T-helper 2 cell (primary cell): ENCODE measurements at places on chromosomes 2 and 18.

GRCh38 chr2:167827352-167828097 lies 419.9 kb downstream of the STK39 start:
- DNase-seq, result no peak

DNA sequence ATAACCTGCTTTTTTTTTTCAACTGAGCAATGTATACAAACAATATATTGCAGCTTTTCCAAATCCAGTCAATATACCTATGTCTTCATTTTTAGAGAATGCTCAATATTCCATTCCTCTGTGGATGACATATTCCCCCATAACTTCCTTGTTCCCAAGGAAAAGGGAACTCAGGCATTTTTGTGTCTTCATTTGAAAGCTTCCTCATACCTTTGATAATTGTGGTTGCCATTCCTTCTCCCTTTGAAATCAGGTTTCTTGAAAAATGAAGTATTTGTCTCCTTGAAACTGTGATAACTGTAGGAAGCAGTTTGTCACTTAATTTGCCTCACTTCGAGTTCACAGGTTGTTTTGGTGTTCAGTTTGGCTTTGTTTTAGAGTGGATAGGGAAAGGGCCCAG lies 13.5 kb downstream of the ELAC1 start:
- no peak for DNase-seq

DNA sequence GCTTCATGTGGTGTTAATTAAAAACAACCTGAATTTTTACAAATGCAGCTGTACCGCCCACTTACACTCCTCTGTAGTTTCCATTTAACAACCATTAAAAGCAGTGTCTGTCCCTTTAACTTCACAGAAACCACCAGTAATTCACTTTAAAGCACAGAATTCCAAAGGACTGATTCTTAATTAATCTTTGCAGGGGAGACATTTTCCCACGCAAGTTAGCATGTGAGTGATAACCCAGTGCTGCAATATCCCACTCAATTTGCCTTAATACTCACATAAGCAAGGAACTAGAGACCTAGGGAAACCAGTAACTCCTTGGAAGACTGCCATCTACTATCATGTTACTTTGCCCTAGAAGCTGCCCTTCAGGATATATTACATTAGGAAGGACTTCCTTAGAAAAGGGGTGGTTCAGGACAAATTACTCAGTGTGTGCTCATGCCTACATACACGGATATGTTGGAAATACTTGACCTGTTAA lies 102.3 kb downstream of the OSR1 start:
- DNase-seq, result no peak

GRCh38 chr2:217297096-217297495 lies 437.2 kb upstream of the TNP1 start:
- DNase-seq, result no peak

GRCh38 chr2:20232837-20233207 lies 7.9 kb upstream of the SDC1 start:
- DNase-seq, result no peak

DNA sequence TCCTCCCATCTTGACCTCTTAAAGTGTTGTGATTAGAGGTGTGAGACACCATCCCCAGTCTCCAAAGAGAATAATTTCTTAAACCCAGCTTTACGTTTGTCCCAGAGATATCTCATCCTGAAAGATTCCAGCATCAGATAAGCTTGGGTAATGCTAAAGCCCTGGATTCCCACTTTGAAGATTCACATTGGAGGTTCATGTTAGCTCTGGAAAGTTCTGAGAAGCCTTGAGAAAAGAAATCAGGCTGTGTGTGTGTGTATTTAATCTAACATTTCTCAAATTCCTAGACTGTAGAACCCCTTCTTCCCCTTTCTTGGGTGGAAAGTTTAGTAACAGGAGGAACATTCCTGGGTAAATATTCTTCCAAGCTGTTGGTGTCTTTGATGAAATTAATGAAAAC lies 18.0 kb downstream of the ZNF532 start:
- DNase-seq, result no peak

- no peak for DNase-seq
Observed at GRCh38 chr2:191501561-191502168, 176.3 kb upstream of the NABP1 start.

- no peak for DNase-seq
Observed at GRCh38 chr18:31920277-31920676, 22.7 kb downstream of the TRAPPC8 start.

- peak; percentile 60 for DNase-seq
Observed at GRCh38 chr2:240997856-240998705, at the start of gene SNED1. TSS of gene SNED1 (plus strand) at chr2:240998618. CDS start at chr2:240998838, 220 bp downstream.

- DNase-seq, result no peak
Observed at GRCh38 chr2:183081911-183082310, 3.4 kb downstream of the DUSP19 start.

GRCh38 chr2:66174491-66174890 lies 260.4 kb upstream of the MEIS1 start:
- no peak for DNase-seq

DNA sequence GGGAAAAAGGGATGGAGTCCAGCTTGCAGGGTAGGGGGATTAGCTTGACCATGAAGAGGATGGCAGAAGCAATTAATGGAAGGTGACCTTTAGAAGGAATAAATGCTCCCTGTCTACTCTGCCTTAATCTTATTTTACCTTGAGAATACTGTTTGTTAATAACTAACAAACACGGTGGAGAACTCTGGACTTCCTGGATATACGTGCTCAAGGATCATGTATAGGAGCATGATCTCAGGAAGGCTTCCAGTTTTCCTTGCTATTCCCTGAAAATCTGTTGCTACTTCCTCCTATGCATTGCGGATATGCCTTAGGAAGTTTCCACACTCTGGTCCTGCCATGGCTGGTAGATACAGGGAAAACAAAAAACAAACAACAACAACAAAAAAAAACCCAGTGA lies 44.8 kb upstream of the BCL11A start:
- no peak for DNase-seq

GRCh38 chr2:86704459-86704971 lies 15.6 kb upstream of the RMND5A start:
- DNase-seq, result no peak

GRCh38 chr2:122100346-122100745 lies 344.9 kb downstream of the TSN start:
- no peak for DNase-seq

- no peak for DNase-seq
Observed at GRCh38 chr18:70293166-70293565, 4.3 kb downstream of the SOCS6 start.

DNA sequence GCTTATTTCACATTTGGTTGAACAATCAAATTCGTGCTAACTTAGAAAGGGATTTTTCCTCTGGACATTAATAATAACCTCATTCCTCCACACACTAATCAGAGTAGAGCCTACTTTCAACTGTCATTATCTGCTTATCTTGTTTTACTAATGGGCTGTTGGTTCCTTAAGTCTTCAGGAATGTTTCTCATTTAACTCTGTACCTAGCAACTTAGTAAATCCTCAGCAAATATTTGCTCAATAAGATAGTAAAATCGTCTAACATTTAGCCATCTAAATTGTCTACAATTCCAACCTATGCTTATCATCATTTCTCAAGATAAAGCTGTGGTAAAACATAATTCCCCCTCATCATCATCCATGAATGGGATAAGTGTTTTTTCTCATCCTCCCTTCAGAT lies 98.1 kb downstream of the CDH2 start:
- DNase-seq, result no peak

DNA sequence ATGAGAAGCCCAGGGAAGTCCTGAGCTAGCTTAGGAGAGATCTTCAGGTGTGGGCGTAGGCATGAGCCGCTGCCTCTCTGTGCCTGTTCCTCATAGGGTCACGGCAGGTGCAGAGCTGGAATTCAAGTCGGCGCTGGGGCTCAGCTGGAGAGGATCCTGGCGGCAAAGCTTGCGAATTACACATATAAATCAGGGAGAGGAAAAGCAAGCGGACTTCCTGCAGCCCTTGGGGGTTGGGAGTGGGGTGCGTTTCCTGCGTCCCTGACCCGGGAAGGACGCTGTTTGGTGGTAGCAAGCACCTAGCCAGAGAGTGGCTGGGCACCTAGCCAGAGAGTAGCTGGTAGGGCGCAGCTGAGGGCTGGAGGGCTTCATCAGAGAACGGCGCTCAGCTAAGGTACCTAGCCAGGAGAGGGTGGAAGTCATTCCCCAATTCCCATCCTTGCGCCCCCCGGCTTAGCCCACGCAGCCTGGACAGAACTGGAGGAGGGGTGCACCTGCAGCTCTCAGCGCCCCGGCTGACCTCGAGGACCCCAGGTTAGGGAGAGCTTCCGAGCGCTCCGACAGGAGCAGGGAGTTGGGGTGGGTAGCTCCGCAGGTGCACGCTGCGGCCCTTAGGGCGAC lies 459 bp upstream of the EFR3B start:
- peak; percentile 16 for DNase-seq

DNA sequence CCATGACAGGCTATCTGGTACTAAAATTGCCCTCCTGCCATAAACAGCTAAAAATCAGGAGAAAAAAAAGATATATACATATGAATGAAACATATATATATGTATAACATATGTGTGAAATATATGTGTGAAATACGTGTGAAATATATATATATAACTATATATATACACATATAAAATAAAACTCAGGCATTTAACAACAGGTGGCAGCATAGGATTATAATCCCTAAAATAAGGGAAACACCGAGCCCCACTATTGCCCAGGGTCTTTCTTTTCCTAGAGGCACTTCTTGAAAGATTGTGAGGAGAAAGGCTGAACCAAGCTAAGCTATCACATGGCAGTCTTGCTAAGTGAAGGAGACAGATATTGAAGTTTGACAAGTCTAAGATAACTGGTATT lies 65.9 kb upstream of the CYTIP start:
- DNase-seq, result no peak

DNA sequence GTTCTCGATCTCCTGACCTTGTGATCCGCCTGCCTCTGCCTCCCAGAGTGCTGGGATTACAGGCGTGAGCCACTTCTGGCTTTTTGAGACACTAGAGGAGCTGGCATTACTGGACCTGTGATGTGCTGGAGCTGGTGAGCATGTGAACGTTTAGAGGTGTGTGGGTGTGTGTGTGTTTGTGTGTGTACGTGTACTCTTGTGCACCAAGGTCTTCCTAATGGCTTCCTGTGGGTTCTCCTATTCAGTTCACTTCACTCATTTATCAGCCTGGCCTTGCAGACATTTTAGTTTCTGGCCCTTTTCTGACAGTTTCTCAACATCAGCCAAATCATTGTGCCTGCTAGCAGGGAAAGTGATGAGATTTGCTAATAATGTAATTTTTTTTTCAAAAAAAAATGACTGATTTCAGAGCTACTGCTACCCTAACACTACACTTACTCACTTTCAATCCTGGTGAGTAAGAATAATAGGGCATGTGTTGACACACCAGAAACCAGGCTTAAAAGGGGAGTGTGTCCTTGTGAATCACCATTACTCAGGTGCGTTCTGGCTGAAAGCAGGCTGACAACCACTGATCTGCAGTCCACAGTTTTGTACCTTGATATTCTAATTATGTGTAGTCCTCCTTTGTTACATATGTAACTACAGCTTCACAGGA lies 41.0 kb upstream of the ACTR3 start:
- no peak for DNase-seq

DNA sequence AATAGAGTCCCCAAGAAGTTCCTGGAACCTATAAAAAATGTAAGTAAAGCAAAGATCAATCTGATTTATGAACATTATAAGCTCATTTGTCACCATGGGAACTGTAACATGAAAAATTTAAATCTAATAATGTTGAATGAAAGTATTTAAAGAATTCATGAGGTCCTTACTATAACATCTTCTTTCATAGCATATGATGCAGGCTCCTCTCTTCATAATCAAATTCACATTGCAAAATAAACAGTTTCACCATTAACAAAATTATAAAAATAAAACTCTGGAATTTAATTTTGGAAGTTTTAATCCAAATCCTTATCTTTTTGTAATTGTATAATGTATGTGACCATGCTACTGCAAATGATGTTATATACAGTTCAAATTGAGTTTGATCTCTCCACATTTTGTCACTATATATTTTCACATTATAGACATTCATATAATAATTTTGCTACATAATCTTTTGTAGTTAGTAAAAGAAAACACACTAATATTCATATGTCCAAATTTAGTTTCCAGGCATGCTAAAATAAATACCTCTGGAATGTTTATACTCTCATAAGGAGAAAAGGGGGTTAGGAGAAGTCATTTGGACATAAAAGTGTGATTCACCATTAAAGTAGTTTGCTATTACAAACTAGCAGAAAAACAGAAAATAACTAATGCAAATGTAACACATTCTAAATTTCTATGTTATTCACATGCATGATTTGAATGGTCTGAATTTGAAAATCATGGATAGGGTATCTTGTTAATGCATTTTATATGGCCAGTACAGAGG lies 954.1 kb downstream of the DSC3 start:
- DNase-seq, result no peak

DNA sequence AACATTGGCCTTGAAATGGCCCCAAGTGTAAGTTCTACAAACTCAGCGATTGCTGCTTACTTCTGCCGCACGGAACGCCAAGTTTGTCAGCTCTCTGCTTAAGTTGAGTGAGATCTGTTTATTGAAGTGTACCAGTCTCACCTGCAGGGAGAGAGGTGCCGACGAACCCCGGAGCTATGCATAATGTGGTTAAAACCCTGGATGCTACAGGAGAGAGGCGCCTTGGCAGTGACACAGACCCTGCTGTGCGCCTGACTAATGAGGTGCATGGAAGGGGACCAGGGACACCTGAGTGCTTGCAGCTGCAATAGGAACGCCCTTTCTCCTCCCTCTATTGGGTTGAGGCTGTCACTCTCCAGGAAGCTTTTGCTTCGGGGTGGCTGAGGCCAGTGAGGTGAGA lies 979 bp downstream of the SLC9A2 start:
- DNase-seq, result no peak

DNA sequence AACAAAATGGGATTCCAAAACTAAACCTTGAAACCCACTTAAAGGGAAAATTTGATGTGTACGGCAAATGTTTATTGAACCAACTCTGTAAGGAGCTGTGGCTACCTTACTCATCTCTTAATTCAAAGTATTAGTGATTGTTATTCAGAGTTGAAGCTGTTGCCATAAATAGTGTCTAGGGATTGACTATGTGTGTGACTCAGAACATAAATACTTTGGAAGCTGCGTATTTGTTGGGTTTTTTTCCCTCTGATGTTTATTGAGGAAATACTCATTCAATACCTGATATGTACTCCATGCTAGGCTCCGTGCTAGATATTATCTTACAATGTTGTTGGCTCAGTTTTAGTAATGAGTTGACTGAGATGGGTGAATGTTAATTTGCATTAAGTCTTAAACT lies 90.4 kb downstream of the PTRHD1 start:
- DNase-seq, result no peak

- DNase-seq, result no peak
Observed at GRCh38 chr2:42118754-42119569, 50.2 kb upstream of the EML4 start.

DNA sequence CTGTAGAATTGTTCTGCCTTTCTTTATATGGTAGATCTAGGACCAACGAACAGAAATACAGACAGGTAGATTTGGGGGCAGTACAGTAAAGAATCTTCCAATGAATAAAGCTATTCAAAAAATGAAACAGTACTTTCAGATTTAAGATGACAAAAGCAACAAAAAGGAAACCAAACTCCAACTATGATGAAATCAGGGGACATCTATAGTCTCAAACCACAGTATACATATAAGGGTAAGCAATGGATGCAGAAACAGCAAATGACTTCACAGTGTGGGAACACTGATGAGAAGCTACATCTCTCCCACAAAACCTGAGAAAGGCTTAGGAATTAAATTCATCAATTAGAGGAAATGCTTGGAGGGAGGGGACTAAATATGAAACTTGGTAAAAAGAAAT lies 202.5 kb downstream of the CTNNA2 start:
- no peak for DNase-seq
